ENCODE measurements at places on chromosomes 7 and 10.

GRCh38 chr7:22193450-22193983 is 163.4 kb downstream of the RAPGEF5 start:
- DNase-seq, result peak; percentile 4

DNA sequence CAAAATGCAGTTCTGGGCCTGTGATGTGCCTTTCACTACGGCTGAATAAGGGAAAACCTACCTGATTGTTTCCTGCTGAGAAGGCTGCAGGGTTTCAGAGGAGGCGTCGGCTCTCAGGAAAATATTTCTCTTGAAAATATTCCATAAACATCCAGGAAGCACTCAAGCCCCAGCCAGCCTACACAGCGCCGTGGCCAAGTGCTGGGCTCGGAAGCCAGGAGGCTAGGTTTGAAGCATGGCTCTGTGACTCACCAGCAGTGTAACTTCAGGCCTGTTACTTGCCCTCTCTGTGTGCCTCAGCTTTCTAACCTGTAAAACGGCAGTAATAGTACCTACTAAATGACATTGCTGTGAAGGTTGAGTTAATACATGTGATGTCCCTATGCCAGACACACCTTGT is 399.1 kb downstream of the GATA3 start:
- no peak for DNase-seq

DNA sequence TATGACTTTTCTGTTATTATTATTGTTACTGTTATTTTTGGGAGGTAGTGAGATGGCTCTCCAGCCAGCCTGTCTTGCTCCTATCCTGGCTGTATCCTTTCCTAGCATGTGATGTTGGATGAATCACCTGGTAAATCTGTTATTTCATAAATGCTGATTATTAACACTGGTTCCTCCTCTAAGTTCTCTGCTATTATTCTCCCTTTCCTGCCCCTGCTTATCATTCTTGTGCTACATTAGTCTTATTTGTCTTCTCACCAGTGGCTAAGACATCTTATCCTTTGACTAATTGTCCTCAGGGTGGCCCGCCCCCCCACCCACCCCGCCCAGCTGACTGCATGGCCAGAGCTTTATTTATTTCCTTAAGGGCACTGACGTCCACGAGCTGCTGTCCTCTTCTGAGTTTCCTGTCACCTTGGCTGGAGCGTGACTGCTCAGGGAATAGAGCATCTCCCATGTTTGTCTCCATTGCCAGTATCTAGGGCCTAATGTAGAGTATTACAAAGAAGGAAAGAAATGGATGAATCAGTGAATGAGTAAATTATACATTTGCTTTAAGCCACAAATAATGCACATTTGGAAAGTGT is 110.1 kb upstream of the KLF6 start:
- DNase-seq, result no peak

DNA sequence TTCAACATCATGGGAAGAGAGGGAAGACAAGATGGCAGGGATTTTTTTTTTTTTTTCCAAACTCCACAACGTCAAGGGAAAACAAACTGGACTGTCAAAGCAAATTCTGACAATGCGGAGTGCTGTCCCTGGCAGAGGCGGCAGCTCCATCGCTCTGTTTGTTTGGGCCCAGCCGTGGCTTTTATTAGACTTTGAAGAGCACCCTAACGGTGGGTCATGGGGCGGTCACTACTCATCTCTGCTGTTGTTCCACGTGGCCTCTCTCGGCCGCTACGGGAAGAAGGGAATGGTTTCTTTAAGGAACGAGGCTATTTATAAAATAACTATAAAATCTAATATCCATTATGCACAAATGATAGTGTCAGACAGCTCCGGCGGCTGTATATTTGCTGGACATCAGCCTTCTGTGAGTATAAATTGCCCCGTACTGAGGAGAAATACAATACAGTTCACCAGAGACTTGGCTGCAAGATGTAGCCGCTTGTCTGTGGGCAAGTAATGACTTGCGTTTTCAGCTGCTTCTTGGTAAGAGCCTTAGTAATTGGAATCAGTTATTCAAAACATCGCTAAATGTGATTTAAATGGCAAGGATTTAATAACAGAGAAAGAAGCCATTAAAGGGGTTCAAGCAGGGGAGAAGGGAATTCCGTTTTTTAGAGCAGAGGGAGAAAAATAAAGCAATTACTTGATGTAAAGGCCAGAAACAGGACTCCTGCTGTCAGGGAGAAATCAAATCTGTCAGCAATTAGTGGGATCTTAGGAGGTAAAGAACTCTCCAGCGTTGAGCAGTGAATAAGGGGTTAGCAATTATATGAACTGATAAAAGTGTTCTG is 61.7 kb upstream of the RAB11FIP2 start:
- peak; percentile 7 for DNase-seq

GRCh38 chr7:2115760-2116447 is 116.8 kb downstream of the MAD1L1 start:
- no peak for DNase-seq

DNA sequence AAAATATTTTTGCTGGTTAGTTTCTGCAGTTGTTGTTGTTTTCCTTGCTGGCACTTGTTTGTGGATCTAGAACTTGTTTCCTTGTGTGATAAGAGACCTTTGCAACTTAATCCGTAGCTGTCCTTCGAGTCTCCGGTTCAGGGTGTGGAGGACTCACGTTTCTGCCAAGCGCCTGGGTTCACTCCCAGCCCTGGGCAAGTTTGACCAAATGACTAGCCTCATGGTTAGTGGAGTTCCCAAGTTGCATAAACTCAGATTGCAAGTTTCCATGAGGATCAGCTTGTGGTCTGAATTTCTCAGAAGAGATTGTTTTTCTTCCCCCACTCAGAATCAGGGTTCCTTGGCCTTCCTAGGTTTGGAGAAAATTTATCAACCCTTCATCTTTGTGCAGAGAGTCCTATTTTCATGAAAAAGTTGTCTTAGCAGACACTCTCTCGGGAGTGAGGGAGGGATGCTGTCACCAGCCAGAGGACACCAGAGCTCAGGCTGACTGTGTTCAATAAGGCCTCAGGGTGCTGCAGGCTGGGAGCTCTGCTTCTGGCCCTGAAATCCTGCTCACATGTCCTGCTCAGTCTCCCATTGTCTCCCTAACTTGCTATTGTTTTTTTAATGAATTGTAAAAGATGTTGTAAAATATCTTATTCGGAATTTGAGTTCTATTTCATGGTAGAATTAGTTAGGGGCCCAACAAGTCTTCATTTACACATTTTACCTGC is 377.7 kb upstream of the KLF6 start:
- DNase-seq, result no peak

GRCh38 chr10:74306227-74306982 is 155.4 kb downstream of the ADK start:
- no peak for DNase-seq

DNA sequence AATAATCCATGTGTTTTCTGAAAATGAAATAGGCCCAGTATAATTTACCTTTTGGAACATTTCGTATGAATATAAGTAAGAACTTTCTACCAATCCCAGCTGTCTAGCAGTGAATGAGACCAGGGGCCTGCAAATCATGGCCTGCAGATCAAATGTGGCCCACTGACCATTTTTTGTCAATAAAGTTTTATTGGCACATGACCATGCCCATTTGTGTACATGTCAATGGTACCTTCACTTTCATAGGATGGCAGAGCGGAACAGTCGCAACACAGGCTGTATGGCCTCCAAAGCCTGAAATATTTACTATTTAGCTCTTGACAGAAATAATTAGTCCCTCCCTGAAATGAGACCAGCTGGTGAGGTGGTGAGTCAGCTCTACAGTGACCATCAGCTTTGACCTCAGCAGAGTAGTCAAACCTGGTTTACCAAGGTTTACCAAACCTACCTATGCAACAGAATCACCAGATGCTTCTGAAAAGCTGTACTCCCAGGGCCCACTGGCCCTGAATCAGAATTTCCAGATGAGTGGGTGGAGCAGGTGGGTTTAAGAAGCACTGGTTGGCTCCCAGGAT is 13.8 kb upstream of the C10orf90 start:
- DNase-seq, result no peak

- DNase-seq, result no peak
Observed at GRCh38 chr7:26193432-26194207, 6.9 kb downstream of the HNRNPA2B1 start.

DNA sequence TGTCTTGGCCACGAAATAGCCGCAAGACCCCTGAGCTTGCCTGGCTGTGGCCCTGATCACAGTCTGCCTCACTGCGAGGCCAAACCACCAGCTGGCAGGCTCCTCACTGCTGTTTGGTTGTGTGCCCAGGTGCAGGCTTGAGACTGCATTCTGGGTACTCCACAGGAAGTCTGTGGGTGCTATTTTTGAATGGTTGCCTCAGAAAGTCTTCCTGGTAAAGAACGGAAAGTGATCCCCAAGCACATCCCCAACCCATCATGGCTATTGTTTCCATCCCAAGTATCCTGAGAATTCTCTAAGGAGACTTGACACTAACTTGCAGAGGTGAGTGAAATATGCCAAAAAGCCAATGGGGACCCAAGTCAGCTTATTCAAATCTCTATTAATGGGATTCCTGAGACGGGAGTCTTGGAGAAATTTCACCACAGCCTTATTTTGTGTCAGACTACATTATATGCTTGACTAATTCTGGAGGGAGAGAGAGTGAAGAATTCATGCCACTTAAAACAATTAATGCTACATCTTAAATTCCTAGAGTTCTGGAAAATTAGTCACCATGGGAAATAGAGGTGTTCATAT is 170.9 kb downstream of the RAMP3 start:
- DNase-seq, result no peak

- DNase-seq, result no peak
Observed at GRCh38 chr7:68707159-68707558, 891.1 kb upstream of the AUTS2 start.

DNA sequence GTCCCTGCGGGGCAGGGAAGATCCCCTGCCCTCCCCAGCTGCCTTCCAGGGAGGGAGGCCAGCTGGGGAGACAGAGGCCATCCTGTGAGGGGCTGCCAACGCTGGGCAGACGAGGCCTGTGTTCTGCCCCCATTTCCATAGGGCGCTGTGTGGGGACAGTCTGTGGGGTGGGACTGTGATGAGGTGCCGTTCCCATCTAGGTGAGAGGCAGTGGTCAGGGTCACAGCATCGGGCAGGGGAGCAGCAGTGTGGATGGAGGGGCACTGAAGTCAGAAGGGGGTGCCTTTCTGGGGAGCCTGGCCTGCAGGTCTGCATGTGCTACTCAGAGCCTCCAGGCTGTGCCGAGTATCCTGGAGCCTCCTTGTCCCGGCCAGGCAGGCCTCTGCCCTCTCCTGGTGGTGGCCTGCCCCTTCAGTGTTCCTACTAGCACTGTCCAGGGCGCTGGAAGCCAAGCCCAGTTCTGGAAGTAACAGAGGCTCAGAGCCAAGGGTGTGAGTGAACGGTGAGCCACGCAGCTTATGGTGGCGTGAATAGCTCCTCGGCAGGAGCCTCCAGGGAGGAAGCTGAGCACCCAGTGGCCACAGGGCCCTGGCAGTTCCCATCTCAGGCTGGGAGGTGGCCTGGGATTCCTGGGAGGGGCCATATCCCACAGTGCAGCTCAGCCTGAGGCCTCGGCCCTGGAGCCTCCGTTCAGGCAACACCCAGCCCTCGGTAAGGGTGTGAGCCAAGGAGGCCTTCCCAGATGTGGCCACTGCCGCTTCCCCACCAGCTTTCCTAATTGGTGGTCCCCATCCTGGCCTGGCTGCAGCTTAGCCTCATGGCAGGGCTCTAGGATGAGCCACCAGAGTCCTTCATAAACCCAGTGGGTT is 23.3 kb upstream of the CSGALNACT2 start:
- DNase-seq, result no peak

DNA sequence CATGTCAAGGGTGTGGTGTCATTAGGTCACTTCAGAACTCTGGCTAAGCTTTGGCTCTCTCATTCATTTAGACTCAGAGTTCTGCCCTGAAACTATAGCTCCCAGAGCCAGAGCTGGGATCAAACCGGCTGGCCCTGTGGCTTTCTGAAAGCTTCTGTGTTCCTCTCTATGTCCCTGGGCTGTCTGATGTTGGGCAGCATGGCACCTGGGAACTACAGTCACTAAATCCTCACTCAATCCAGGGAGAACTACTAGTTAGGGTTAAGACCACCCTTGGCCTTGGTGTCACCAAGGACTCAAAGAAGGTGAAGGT is 13.2 kb downstream of the ATG9B start:
- DNase-seq, result no peak

DNA sequence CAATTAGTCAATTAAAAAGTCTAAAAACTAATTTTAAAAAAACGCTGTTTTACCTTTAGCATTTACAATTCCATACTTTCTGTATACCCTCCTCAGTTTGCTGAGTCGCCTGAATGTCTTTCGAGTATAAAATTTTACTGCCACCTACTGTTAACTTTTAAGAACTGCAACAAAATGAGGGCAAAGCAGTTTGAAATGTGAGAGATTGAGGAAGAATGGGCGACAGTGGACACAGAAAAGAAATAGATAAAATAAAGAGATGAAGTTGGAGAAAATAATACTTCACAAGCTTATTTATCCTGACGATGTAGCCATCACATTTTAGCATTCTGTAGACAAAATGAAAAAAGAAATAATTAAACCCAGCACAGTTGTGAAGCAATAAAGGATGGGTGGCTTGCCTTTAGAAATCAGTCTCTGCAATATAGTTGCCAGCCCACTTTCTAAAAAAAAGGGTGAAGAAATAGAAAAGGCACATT is 110.8 kb upstream of the PTN start:
- peak; percentile 43 for DNase-seq

DNA sequence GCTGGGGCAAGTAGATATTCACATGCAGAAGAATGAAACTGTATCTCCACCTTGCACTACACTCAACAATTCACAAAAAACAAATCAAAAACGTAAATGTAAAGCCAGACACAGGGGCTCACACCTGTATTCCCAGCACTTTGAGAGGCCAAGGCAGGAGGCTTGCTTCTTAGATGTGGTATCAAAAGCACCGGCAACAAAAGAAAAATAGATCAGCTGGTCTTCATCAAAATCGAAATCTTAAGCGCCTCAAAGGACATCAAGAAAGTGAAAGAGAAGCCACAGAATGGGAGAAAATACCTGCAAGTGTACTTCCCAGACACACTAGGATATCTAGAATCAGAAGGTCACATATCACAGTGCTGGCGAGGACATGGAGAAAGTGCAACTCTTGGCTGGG is 31.3 kb downstream of the GPER1 start:
- no peak for DNase-seq

- DNase-seq, result no peak
Observed at GRCh38 chr7:6023974-6024435, 7.2 kb upstream of the ANKRD61 start.

GRCh38 chr10:103382769-103383168 is 13.5 kb downstream of the ATP5MK start:
- DNase-seq, result no peak

DNA sequence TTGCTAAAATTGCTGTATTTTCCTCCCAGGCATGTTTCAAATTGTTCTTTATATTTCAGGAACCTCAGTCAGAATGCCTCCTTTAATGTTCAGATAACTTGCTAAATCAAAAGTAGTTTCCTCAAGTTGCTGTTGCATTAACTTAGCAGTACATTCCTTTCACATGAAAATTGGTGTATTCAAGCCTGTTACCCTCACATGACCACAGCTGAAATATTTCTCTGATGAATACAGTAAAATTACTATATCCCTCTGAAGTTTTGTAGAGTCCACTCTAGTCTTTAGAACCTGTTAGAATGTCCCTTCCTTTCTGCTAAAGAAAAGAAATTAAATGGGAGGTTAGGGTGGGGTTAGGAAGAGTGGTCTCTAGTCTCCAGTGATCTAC is 24.5 kb upstream of the C1GALT1 start:
- DNase-seq, result no peak

GRCh38 chr7:148982654-148983199 is 45.6 kb downstream of the PDIA4 start:
- DNase-seq, result no peak

GRCh38 chr7:107077699-107078516 is 33.4 kb downstream of the PRKAR2B start:
- no peak for DNase-seq
